ENCODE measurements at places on chromosomes 12 and 14.

DNA sequence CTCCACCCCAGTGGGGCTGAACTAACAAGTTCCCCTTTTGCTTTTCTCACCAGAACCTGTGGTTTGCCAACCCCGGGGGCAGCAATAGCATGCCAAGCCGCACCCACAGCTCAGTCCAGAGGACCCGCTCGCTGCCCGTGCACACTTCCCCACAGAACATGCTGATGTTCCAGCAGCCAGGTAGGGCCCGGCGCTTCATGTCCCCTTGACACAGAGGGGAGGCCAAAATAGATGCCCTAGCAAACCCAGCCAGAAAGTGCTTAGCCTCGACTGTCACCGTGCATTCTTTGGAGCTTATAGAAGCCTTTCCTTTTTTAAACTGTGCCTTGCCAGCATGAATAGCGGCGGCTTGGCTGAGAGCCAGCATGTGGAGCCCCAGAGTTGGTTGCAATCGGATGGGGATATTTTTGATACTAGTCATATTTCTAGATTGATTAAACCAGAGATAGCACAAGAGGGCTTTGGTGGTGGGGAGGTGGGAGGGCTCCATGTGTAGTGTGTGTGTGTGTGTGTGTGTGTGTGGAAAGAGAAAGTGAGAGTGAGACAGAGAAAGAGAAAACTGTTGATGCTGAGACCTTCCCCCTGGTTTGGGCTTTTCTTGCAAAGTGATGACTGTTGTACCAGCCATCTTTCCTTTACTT is 126.1 kb downstream of the GCH1 start:
- peak; percentile 78 for DNase-seq

DNA sequence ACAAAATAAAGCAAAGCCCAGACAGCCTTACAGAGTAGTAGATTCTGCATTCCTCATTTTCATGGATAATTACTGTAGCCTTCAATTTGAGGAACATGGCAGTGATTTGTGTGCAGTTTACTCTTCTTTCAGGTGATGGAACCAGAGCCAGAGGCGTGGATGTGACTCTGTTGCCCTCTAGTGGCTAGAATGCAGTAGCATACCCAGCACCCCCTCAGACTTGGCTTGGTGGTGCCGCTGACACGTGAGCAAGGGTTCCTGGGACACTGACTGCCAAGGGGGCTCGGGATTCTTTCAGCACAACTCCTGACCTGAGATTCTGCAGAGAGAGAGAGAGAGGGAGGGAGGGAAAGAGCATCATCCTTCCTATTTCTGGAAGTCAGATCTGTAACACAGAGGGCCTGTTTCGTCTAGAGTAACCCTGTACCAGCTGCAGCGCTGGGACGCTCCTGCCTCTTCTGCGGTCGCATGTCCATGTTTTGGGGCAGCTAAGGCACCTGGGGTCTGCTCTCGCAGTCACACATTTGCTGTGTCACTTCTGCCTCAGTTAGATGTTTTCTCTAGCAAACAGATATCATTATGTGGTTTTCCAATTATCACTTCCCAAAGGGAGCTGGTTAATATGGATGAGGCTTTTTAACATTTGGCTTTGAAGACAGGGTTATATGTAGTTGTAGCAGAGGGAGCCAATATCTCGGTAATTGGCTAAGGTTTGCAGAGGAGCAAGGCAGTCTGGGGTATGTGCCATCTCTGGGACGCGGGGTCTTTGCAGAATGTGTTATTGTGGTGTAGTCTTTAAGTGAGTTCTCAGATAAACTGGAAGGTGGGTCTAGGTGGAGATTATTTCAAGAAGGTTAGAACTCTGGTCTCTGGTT is 428.1 kb downstream of the NRXN3 start:
- DNase-seq = peak; percentile 18

GRCh38 chr12:122171399-122171798 is 2.6 kb downstream of the IL31 start:
- no peak for DNase-seq

DNA sequence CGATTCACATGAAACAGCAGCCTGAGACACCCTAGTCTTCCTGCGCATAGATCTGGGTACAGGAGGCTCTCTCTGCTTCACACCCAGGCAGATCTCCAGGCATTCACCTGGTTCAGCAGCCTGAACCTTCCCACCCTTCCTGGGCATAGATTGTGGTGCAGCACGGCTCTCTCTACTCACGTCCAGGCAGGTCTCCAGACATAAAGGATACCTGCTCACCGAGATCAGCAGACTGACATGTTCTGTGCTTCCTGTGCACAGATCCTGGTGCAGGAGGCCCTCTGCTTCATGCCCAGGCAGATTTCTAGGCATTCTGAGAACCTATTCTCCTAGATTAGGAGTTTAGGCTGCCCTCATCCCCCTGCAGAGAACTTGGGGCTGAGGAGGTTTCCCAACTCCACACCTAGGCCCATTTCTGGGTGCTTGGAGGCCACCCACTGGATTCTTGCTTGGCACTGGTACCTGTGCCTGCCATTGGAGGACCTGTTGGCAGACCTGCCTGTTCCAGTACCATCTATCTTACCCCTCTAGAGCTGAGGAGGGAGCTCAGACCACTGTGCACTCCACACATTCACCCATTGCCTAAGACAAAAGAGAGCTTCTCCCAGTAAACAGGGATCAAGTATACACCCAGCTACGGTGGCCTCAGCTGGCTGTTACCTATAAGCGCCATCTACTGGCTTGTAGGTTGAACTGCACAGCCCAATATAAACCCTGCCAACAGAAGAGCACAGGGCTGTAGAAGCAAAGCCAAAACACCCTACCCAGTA is 28.0 kb upstream of the GARIN6 start:
- DNase-seq = no peak

DNA sequence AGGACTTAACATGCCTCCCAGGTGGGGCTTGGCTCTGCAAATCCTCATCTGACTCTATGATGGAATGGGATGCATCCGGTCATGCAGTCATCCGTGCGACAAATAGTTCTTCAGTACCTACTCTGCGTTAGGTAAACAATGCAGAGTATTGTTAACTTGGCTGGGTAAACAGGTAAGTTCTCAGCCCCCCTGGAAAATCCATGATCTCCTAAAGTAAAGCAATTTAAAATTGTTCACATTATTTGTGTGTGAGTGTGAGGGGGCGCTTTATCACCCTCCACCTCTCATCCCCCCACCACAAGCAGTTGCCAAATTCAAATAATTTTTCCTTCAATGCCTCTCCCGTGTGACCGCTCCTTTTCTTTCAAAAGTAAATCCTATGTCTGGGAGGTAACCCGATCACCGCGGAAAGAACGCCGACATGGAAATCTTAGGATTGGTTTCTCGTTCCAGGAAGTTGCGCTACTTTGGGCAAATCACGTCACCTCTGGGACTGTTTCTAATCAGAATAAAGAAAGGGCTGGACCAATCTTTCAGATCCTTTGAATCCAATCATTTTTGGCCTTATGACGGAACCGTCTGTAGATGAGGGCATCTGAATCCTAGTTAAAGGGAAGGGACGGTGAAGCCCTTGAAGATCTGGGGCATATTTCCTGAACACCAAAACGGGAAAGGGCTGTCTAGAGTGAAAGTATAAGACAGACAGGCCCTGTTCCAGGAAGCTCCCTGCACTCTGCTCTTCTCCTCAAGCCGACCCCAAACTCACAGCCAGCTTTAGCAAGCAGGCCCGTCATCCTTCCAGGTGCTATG is 44.0 kb upstream of the SINHCAF start:
- DNase-seq = no peak

- DNase-seq = peak; percentile 56
Observed at GRCh38 chr12:110079477-110080400, 31.4 kb upstream of the C12orf76 start.

- peak; percentile 68 for DNase-seq
Observed at GRCh38 chr12:47767216-47767724, 5.8 kb upstream of the SLC48A1 start.

DNA sequence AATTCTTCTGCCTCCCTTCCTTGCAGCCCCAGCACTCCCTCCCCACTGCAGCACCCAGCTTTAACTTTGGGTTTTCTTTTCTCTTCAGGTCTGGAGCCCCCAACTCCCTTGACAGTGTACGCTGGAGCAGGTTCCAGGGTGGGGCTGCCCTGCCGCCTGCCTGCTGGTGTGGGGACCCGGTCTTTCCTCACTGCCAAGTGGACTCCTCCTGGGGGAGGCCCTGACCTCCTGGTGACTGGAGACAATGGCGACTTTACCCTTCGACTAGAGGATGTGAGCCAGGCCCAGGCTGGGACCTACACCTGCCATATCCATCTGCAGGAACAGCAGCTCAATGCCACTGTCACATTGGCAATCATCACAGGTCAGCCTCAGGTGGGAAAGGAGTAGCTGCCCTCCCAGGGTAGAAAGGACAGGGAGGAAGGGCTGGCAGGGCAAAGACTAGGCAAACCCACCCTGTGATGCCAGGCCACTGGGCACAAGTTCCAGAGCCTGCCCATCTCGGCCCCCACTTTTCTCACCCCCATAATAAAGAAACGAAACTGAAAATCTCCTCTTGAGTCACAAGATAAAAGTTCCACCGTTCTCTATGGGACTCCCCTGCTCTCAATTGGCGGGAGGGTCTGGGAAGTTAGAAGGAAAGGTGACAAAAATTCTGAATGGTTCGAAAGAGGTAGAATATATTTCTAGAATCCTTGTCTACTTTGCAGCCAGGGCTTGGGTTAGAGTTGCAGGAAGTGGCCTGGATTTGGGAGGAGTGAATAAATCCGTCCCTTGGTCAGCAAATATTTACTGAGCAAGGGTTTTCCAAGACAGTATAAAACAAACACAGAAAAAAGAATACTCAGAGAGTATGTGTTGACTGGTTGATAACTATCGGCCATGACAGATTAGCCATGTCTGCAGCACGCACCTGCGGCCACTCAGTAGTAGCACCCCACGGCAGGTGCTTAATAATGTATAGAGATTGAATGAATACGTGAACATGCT is 3.2 kb downstream of the LAG3 start:
- DNase-seq = no peak

- no peak for DNase-seq
Observed at GRCh38 chr12:3615862-3616261, 124.9 kb downstream of the PRMT8 start.

DNA sequence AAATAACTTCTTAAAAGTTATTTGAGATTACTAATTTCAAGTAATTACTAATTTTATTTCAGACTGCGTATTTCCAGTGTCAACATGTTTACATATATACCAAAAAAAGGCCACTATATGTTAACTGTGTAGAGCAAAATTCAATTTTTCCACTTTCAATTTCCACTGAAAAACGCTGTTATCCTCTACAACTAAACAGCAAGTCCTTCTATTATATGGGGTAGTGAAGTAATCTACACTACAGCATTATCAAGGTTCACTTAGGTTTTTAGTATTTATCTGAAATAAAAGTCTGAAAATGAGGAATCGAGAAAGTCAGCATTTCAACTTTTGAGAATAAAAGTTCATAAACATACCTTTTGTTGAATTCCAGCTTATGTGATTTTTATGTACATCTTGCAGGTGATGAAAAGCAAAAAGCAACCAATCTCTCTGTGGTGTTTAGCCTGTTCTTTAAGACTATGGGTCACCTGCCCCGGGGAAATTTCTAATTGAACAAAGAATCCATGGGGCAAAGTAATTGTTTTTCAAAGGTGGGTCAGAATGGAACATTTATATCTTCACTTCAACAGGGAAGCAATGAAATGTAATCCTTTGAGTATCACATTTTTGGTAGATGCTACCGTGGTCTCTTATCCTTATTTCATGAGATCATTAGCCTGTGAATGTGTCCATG is 3.3 kb downstream of the BTG1 start:
- no peak for DNase-seq

DNA sequence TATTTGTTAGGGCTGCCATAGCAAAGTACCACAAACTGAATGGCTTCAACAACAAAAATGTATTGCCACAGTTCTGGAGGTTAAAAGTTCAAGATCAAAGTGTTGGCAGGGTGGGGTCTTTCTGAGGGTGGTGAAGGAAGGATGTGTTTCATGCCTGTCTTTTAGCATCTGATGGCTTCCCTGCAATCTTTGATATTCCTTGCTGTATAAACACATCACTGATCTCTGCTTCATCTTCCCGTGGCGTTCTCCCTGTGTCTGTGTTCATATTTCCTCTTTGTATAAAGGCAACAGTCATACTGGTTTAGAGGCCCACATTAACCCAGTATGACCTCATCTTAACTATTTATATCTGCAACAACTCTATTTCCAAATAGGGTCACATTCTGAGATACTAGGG is 167.5 kb downstream of the BTG1 start:
- no peak for DNase-seq

DNA sequence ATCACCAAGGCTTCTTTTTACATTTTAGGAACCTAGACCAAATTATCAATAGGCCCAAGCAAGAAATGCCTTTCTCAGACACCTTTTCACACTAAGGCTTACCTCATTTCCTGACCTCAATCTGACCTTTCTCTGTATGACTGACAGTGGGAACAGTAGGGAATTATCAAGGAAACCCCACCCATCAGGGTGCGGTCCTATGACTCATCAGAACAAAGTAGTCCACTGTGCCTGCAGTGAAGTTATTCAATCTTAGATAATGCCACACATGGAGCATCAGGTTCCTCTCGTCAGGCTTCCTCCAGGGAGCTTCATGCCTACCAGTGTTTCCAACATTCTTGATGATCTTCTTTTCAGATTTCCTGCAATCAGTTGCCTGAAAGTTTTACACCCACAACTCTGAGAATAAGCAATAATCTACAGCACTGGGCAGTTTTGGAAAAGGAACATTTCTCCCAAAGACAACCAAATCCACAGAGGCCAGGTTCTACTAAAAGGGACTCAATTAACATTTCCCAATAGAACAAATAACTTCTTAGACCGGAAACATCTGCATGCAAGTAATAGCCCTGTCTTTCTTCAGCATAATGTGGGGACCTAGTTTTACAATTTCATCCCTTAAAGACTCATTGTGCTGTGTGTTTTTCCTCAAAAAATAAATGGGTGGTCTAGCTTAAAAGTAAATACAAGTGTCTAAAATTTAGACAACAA is 35.9 kb upstream of the TMTC2 start:
- DNase-seq = no peak

DNA sequence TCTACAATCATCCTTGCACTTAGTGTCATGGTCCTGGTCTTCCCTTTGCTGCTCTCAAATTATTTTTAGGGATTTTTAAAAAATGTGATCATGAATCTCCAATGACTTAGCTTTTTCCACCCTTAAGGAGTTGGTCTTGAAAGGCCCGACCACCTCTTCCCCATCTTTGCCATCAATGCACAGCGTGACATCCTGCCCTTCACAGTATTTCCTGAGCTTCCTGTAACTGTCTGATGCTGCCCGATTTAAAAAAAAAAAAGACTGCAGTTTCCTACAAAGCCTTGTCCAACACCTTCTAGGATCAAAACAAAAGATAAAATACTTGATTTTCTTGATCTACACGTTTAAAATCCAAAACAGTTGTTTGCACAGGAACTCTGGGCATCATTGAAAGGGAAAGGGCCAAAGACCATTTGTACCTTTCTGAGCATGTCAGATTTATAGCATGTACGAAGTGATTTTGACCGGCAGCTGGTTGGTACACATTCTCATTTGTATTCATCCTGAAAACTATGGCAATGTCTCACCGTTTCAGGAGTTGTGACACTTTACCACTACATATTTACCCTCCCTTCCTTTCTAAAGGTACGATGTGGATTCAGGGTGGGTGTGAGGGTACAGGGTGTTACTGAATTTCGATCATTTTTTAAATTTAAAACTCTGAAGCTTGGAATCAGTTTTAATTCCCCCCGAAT is 7.4 kb upstream of the ELK3 start:
- DNase-seq = no peak
